A549 (cell line): ENCODE measurements at places on chromosomes 1 and 21. TPM values are rescaled to one million over a fixed set of nuclear protein-coding genes. Genes with fewer than 3 reads are reported as not detected.

The LCE1F gene
- not detected in 3 replicates for polyA plus RNA-seq

GRCh38 chr21:44765231-44766013 lies 36.2 kb downstream of the UBE2G2 start:
- DNase-seq, result no peak

DNA sequence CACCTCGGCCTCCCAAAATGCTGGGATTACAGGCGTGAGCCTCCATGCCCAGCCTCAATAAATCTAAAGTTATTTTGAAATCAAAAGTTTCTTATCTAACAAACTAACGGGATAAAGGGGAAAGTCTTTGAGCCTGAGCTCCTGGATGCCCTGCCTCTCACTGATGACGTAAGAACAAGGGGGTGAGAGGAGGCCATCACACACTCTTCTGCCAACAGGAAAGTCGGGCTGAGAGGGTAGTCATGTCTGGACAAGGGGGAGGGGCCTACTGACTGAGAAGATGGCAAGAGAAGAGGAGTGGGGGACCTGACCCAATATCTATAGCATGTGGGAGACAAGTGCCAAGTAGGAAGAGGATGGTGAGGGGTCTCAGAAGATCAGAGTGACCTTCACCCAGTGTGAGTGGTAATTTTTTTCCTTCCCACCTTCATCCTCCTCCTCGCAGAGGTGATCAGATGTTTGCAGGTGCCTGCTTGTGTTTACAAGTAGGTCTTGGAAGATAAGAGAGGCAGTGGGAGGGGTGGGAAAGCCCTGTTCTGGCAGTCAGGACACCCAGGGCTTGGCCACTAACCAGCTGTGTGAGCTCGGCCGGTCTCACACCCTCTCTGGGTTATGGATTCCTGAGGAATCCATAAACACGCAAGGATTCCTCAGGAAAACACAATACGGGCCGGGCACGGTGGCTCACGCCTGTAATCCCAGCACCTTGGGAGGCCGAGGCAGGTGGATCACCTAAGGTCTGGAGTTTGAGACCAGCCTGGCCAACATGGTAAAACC lies 9.6 kb downstream of the UQCRHL start:
- peak; percentile 93 for DNase-seq

GRCh38 chr1:64959986-64960385 lies 6.4 kb downstream of the JAK1 start:
- no peak for DNase-seq

GRCh38 chr1:230879778-230880177 lies 11.5 kb upstream of the C1orf198 start:
- no peak for DNase-seq

GRCh38 chr1:70134148-70134547 lies 71.2 kb downstream of the LRRC40 start:
- no peak for DNase-seq
